ENCODE measurements at places on chromosomes 4 and X.

DNA sequence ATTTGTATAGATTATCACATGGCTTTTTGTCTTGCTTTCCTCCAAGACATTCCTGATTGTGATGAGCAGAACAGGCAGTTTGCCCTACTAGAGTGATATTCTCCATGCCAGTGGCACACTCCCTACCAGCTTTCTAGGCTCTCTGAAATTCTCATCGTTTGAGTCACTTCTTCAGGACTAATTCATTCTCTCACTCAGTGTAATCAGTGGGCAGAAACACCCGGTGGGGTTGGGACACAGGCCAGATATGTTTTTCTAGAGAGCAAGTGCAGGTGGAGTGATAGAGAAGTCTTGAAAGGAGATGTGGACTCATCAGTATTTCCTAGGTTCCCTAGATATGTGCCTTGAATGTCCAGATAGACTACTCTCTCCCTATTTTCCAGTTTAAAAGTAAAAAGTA lies 13.1 kb downstream of the RAB33A start:
- DNase-seq, result no peak

DNA sequence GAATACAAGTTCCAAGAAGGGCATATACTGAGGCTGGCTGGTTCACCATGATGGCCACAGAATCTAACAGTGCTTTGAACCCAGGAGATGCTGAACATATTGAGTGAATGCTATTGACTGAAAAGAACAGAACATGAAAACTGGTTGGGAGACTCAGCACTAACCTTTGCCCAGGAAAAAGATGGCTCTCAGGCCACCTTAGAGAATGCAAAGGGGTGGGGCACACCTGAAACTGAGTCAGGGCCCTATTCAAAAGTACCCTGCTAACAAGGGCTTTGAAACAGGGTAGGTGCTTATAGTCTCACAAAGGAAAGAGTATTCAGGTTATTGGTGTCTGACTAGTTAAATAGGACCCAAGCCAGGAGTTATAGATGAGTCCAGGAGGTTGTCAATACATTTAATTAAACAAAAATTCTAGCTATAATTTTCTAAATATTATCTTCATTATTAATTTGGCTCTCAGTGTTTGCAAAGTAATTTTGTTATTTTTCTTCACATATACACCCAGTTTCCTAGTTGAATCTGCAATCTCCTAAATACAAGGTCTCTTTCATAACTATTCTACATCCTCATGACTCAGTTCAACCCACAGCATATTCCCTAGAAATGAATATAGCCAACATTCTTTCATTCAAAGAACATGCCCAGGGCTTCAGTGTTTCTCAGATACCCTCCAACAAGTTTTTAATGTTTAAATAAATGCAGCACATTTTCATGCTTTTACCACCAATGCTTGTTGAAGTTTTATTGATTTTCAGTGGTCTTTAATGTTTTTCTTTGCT lies 144.2 kb upstream of the RAPGEF2 start:
- DNase-seq, result no peak

DNA sequence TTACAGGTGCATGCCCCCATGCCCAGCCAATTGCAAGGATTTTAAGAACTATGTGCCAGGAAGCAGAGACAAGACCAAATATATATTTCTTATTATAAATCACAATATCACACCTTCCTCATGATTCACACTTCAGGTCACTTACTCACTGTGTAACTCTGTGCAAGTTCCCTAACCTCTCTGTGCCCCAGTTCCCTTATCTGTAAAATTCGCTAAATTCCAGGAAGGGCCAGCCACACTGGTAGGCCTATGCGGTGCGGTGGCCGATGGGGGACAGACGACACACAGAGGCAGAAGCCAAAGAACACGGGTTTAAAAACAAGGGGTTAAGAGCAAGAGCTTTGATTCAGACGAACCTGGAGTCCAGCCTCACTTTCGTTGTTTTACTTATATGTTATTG lies 2.8 kb downstream of the TRIM2 start:
- DNase-seq, result no peak

DNA sequence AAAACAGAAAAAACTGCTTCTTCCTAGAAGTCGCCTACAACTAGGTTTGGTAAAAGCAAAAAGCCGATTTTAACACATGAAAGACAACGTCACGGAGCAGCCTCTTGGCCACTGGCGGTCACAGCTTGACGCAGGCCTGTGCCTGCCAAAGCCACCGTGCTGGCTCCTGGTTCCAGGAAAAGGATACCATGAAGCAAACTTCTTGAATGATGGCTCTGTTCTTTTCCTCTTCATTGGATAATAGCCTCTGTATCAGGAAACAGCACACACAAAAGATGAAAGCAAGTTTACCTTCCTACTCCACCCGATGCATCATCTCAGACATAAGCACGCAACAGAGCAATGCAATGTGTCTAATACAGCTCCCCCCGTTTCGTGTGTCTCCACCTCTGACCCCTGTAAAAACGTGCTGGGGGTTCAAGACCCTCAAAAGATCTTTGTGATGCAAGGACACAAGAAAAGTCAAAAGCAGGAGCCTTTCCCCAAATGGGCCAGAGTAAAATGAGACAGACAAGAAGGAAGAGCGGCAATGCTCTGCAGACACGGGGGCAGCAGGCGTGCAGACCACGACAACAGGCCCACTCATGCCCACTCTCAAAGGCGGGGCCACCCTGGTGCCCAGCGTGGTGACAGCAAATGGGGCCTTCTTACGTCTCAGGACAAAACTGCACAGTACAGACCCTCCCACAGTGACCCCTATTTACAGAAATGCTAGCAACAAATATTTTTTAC lies 19.4 kb downstream of the GAK start:
- DNase-seq, result peak; percentile 6

DNA sequence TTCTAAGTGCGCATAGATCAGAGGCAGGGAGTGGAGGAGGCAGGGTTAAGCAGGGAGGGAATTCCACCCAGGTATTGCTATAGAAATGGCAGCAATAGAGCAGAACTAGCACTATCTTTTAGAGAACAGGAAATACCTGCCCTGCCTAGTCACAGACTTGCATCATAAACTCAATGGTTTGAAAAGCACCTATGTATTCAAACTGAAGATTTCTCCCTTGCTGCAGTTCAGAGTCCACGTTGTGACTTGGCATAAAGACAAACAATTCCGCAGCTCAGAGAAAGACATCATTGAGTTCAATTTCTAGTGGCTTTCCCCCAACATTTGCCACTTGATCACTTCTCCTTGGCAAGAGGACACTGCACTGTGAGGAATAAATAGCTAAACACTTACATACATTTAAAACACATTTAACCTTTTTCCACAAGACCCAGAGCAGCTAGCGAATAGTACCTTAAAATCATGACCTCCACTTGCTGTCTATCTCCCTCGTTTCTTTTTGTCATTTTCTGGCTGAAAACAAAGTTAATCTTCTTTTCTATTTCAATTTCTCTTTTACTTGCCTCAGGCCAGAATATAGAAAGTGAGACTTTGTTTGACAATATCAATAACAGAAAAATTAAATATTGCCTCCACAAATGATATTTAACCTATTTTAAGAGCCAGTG lies 42.4 kb downstream of the SLC7A11 start:
- DNase-seq, result no peak

- no peak for DNase-seq
Observed at GRCh38 chr4:3515646-3516045, 16.6 kb downstream of the LRPAP1 start.

DNA sequence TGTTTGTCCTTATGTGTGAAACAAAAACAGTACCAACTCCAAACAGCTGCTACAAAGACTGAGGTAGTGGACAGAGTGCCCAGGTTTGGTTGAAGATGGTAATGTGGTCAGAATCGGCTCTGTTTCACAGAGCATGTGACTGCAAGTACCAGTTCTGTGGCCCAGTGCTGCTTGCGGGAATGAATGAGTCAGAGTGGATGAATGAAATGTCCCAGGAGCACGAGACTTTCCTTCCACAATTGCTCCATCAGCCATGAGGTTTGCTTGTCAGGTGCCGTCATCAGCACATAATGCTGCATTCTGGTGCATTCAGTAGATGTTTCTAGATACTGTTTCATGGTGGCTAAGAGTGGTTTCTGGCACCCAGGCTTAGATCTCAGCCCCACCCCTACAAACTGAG lies 84.2 kb downstream of the GPR143 start:
- no peak for DNase-seq

- DNase-seq, result no peak
Observed at GRCh38 chr4:13088726-13089658, 395.1 kb downstream of the RAB28 start.
